Astrocyte (in vitro differentiated cells and primary cell): ENCODE measurements at places on chromosomes 4 and X. TPM values are rescaled to one million over a fixed set of nuclear protein-coding genes. Genes with fewer than 3 reads are reported as not detected.

- DNase-seq = peak; percentile 42
- H3K27ac ChIP-seq = no peak overlapping the region
- H3K4me3 ChIP-seq = no peak overlapping the region
- H3K4me1 ChIP-seq = peaks cover 5% of the 10 kb centered on the region
Observed at GRCh38 chr4:109735566-109736365, 5.9 kb upstream of the PLA2G12A start.

MGAT4D gene
- total RNA-seq = not detected in 2 replicates

NUDT6 gene
- total RNA-seq = 4.0 TPM in 2 replicates

DNA sequence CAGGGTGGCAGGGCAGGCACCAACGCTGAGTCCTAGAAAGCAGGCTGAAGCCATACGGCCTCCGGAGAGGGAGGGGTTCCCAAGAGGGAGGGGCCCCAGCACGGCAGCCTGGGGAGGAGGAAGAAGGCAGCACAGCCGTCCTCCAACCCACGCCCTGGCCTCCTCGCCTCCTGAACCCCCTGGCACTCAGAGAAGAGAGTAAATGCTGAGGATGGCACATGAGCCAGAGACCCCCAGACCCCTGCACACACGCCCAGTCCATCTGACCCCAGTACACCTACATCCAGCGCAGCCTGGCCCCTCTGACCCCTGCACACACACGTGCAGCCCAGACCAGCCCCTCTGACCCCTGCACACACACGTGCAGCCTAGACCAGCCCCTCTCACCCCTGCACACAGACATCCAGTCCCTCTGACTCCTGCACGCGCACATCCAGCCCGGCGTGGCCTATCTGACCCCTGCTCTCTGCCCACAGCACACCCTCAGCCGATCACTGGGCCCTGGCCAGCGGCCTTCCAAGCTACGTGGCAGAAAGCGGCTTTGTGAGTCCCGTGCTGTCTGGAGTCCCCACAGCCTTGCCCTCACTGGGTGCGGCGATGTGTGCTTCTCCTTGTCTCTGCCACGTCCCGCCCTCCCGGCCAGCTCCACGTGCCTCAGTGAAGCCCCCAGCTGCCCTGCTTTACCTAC, 18.5 kb downstream of the ATP5ME start:
- no peaks in the 10 kb centered on the region for H3K4me1 ChIP-seq
- H3K27ac ChIP-seq = no peak overlapping the region
- H3K4me3 ChIP-seq = no peak overlapping the region

ODAPH gene
- total RNA-seq = 55.3 TPM in 2 replicates

AMOT gene
- total RNA-seq = 16.7 and 36.9 TPM in 2 replicates

DNA sequence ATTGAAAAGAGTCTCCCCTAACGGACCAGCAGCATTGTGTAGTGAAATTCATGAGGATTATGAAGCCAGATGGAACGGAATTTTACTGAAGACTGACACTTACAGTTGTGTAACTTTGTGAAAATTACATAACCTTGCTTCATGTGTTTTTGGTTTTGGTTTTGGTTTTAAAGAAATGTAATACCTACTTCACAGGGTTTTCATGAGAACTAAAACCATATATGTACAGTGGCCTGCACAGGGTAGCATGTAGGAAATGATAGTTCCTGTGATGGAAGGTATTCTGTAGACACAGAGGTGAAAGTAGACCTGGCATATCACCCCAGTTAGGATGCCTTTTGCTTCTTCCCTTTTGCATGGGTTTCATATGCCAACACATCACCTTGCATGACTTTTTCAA, 247.0 kb downstream of the BANK1 start:
- DNase-seq = no peak
- H3K27ac ChIP-seq = no peak overlapping the region
- H3K27me3 ChIP-seq = no peaks in the 10 kb centered on the region
- H3K4me1 ChIP-seq = no peaks in the 10 kb centered on the region
- no peak overlapping the region for H3K4me3 ChIP-seq

- no peaks in the 10 kb centered on the region for H3K36me3 ChIP-seq
- H3K4me1 ChIP-seq = no peaks in the 10 kb centered on the region
- H3K4me3 ChIP-seq = no peak overlapping the region
- no peak for DNase-seq
- no peak overlapping the region for H3K27ac ChIP-seq
Observed at GRCh38 chr4:8132400-8132799, 26.2 kb downstream of the ABLIM2 start.

GRCh38 chr4:127400276-127400675, 232.5 kb upstream of the INTU start:
- no peaks in the 10 kb centered on the region for H3K27me3 ChIP-seq
- no peak overlapping the region for H3K4me3 ChIP-seq
- DNase-seq = no peak
- no peak overlapping the region for H3K27ac ChIP-seq
- H3K36me3 ChIP-seq = no peaks in the 10 kb centered on the region

GRCh38 chr4:101807351-101807750, 16.8 kb downstream of the BANK1 start:
- H3K4me1 ChIP-seq = no peaks in the 10 kb centered on the region
- no peak for DNase-seq
- H3K36me3 ChIP-seq = no peaks in the 10 kb centered on the region
- no peak overlapping the region for H3K4me3 ChIP-seq

TLR1 gene
- 0.54 and 0.70 TPM in 2 replicates for total RNA-seq

ZRSR2 gene
- 7.3 and 9.3 TPM in 2 replicates for total RNA-seq

- peaks cover 20% of the 10 kb centered on the region for H3K4me1 ChIP-seq
- H3K4me3 ChIP-seq = no peak overlapping the region
- H3K27ac ChIP-seq = no peak overlapping the region
- H3K27me3 ChIP-seq = no peaks in the 10 kb centered on the region
- no peaks in the 10 kb centered on the region for H3K36me3 ChIP-seq
Observed at GRCh38 chr4:153146031-153146430, 58.2 kb upstream of the TRIM2 start.

DNA sequence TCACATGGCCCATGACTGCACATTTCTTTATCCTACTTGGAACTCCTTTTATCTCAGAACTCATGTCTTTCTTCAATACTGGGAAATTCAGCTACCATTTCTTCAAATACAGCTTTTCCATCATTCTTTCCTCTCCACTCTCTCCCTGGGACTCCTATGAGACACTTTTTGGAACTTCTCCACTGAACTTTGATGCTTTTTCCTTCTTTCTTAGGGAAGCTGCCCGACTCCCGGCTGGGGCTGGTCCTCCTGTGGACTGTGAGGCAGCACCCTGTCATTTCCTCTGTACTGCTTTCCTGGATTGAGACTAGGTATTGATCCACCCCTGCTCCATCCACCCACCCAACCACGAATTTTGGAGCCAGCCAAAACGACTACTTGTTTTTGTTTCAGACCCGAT, 40.0 kb downstream of the ZFYVE28 start:
- H3K4me3 ChIP-seq = no peak overlapping the region
- DNase-seq = no peak
- H3K27me3 ChIP-seq = peaks cover under 1% of the 10 kb centered on the region

- no peaks in the 10 kb centered on the region for H3K4me1 ChIP-seq
- H3K4me3 ChIP-seq = no peak overlapping the region
- no peak for DNase-seq
- H3K27me3 ChIP-seq = no peaks in the 10 kb centered on the region
Observed at GRCh38 chr4:145108128-145108527, 10.0 kb downstream of the ABCE1 start.

- H3K36me3 ChIP-seq = no peaks in the 10 kb centered on the region
- no peak for DNase-seq
- no peak overlapping the region for H3K27ac ChIP-seq
- H3K27me3 ChIP-seq = no peaks in the 10 kb centered on the region
- H3K4me1 ChIP-seq = no peaks in the 10 kb centered on the region
- no peak overlapping the region for H3K4me3 ChIP-seq
Observed at GRCh38 chr4:109764789-109765402, 35.0 kb upstream of the PLA2G12A start.

- no peak overlapping the region for H3K27ac ChIP-seq
- no peaks in the 10 kb centered on the region for H3K4me1 ChIP-seq
- H3K4me3 ChIP-seq = no peak overlapping the region
- no peak for DNase-seq
Observed at GRCh38 chr4:6499238-6499600, 26.8 kb upstream of the PPP2R2C start.

PITX2 gene
- 3.8 and 4.2 TPM in 2 replicates for total RNA-seq
